ENCODE measurements at places on chromosomes 3 and 15.

DNA sequence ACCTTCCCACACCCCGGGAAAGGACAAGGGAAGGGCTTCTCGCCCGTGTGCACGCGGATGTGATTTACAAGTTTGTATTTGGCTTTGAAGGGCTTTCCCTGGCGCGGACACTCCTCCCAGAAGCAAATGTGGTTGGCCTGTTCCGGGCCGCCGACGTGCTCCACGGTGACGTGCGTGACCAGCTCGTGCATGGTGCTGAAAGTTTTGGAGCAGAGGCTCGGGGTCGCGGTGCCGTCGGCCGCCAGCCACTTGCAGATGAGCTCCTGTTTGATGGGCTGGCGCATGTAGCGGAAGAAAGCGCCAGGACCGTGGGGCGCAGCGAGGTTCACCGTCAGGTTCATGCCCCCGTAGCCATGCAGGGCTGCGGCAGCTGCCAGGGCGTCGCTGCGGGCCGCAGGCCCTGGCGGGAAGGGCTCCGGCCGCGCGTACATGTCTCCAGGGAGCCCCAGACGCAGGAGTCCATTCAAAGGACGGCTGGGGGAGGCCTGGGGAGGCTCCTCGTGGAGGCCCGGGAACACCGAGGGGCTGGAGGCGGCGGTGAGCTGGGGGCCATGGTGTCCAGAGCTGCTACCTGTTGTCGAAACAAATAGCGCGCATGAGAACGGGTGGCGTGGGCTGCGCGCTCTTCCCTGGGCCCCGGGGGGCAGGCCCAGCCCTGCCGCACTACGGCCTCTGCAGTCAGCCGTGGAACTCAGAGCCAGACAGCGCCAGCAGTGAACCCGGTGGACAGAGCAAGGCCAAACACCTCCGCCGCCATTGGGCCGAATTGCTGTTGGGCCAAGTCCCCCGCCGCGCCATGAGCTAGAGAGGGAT lies 10.2 kb downstream of the ZIC4 start:
- no peak for DNase-seq

DNA sequence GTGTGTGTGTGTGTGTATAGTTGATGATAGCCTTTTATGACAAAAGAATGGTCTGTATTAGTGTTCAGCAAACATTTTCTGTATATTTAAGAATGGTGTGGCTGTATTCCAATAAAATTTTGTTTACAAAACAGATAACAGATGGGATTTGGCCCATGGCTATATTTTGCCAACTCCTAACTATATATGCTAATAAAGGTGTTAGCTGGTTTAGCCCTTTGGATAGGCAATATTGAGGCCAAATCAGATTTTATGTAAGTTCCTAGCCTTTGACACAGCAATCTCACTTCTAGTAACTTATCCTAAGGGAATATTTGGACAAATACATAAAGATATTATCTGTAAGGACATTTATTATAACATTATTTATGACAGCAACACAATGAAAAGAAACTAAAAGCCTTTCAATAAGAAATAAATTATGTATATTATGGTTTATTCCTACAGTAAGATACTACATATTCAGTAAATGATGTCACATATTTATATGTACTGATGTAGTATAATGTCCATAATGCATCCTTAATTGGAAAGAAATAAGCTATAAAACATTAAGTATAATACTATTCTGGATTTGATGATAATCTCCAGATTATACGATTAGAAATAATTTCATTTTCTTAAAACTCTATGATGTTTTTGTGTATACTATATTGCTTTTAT lies 264.0 kb downstream of the RBMS3 start:
- no peak for DNase-seq

- DNase-seq = peak; percentile 19
These were observed 31.0 kb downstream of the POC1A start for GRCh38 chr3:52123106-52123725.

DNA sequence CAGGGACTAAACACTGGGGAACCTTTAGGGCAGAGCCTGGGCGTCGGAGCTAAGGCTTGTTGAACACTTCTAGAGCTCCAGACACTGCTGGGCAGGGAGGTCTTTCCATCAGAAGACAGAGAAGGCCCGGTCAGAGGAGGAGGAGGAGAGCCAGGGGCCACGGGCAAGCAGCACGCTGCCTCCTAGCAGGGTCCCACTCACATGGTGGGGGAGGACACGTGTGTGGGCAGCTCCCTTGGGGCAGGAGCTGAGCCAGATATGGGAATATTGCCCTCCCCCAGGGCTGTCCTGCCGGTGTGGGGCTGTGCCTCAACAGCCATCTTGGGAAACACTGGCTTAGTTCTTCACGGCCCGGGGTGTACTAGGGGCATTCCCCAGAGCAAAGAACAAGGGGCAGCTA lies 89.6 kb upstream of the TLE3 start:
- no peak for DNase-seq

- no peak for DNase-seq
These were observed 196.4 kb downstream of the UACA start for GRCh38 chr15:70566989-70567388.

DNA sequence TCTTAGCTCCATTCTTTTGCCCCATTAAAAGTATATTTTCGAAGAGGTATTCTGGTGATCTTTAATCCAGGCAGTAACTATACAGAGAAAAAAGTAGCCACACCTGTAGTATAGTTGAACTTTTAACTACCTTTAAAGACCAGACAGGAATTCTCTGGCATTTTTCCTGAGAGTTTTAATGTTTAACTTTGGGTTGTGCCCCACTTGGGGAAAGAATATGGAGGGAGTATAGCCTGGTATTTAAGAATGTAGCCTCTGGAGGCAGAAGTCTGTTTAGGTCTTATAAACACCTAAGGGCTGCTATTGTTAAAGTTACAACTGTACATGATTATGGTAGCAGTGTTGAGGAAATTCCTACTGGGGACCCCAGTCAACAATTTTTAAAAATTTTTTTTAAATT lies 19.3 kb downstream of the C3orf85 start:
- DNase-seq = no peak

GRCh38 chr3:188700918-188701317 lies 470.9 kb upstream of the TPRG1 start:
- no peak for DNase-seq

DNA sequence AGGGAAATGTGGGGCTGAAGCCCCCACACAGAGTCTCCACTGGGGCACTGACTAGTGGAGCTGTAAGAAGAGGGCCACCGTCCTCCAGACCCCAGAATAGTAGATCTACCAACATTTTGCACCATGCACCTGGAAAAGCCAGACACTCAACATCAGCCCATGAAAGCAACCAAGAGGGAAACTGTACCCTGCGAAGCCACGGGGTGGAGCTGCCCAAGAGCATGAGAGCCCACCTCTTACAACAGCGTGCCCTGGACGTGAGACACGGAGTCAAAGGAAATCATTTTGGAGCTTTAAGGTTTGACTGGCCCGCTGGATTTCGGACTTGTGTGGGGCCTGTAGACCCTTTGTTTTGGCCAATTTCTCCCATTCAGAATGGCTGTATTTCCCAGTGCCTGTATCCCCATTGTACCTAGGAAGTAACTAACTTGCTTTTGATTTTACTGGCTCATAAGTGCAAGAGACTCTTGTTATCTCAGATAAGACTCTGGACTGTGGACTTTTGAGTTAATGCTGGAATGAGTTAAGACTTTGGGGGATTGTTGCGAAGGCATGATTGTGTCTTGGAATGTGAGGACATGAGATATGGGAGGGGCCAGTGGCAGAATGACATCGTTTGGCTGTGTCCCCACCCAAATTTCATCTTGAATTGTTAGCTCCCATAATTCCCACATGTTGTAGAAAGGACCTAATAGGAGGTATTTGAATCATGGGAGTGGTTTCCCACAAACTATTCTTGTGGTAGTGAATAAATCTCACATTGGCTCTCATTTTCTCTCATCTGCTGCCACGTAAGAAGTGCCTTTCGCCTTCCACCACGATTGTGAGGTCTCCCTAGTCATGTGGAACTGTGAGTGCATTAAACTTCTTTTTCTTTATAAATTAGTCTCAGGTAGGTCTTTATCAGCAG lies 105.8 kb downstream of the CBLB start:
- no peak for DNase-seq
